Skeletal muscle cell (primary cell): ENCODE measurements at places on chromosomes 5 and 9.

DNA sequence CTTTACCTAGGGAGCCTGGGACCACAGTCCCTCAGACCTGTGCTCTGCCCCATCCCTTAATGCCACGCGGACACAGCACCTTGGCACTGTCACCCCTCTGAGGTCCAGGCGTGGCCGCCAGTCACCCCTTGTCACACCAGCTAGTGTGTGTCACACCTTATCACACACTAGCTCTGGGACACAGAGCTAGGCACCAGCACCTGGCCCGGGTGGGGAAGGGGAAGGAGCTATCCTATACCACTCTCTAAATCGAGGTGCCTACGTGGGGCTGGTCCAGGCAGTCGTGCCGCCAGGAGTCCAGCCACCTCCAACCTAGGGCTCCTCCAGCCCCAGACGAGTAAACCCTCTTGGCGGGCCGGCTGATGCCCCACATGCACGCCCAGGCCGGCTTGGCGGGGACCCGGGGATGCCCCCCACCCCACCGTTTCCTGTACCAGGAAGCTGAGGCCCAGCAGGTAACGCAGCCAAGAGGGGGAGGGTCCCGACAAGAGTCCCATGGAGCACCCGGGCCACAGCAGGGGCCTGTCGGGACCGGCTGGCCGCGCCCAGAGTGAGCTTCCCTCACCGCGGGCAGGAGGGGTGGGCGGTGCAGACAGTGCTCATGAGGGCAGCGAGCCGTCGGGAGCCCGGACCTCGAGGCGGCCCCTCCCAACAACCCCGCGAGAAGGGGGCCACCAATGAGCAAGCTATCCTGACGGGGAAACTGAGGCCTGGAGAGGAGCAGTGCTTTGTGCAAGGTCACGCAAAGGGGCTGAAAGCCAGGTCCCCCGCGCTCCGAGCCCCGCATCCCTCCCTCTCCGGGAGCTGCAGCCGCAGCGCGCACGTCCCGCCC is 550 bp downstream of the CORO2A start:
- DNase-seq = no peak

DNA sequence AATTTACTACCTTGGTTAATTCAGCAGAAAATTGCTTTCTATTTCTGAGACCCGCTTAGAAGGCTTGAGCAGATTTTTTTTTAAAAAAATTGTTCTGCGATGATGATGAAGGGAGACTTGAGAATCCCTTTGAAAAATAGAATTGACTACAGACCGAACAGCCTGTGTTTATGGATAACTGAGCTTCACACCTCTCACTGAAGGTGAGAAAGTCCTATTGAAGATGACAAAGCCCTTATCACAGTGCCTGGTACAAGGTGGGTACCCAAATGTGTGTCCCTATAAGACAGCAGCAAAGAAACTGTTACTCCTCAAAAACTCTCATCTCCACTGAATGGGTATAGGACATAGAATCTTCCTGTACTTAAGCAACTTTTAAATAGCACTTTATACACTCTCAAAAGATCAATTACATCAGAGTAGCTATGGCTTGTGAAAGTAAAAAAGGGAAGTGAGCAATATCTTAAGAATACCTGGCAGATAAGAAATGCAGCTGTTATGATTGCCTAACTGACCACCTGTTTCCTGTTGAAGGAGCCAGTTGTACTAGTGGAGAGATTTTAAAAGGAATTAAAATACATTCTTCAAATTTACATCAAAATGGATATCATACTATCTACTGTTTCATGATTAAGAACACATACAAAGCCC is 419.7 kb downstream of the CHSY3 start:
- DNase-seq = no peak

GRCh38 chr5:141172381-141173204 is at the start of gene PCDHB7:
PCDHB7 (plus strand) TSS chr5:141172644; CDS start chr5:141172836, 192 bp downstream.
- DNase-seq = no peak

- DNase-seq = peak; percentile 7
These were observed 140.1 kb upstream of the FBXL17 start for GRCh38 chr5:108521841-108522506.

DNA sequence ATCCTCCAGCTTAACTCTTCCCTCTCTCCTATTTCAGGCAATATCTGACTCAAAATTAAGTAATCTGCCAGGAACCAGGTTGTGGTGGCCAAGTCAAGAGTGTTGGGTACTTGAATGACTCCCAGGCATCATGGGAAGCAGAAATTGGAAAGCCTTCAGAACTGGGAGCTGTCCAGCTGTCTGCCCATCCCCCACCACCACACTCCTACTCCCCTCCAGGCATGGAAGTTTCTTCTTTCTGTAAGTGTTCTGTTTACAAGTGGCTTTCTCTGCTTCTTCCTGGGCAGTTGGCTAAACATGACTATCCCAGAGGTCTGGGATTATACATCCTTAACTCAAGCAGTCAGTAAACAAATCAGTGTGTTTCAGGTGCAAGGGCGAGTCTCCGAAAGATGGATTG is 14.6 kb upstream of the PBX3 start:
- no peak for DNase-seq

DNA sequence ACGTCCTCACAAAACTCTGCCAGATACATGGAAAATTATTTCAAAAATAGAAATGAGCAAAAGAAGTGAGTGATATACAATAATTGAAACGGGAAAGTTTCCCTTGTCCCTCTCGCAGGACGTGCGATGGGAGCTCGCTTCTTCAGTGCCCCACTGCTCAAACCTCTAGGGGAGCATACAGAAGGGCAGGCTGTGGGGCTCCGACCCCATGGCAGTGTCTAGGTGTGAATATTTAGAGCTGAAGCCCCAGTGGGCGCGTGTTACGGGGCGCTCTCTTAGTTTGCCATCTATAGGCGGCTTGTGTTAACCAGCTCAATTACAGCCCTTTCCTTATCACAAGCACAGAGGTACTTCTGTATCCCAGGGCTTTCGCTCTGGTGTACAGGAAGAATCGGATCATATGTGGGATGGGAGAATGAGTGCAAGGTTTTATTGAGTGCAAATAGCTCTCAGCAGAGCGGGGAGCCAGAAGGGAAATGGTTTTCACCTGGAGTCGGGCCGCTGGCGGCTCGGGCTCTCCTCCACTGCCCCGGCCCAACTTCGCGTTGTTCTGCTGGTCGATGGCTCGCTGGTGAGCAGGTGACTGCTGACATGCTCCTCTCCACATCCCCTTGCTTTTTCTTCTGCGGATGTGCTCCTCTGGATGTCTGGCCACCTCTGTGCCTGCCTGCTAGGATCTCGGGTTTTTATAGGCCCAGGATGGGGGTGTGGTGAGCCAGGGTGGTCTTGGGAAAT is 334.0 kb upstream of the PTPRD start:
- DNase-seq = no peak

DNA sequence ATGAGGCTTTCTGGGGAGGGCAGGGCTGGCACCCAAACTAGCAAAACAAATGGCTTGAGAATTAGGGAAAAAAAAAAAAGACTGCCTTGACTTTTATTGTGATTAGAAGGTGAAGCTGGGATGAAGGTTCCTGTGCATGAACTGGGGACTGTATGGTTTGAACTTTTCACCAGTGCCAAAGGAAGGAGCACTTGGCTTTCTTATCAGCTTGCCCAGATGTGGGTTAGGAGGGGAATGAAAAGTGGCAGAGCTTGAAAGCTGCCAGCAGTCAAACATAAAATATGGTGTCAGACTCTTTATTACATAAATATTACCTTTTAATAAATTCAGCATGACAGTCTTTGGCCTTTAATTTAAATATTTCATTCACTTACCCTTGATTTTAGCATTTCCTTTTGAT is 182.5 kb downstream of the PSAT1 start:
- no peak for DNase-seq

GRCh38 chr5:177312649-177313181 is 1.0 kb upstream of the MXD3 start:
- no peak for DNase-seq

GRCh38 chr5:33153372-33153771 is 287.4 kb upstream of the TARS1 start:
- DNase-seq = no peak

GRCh38 chr5:96315431-96315830 is 117.6 kb downstream of the PCSK1 start:
- no peak for DNase-seq

GRCh38 chr5:66122379-66123034 is 21.6 kb upstream of the SREK1 start:
- DNase-seq = peak; percentile 7

- no peak for DNase-seq
These were observed 16.3 kb upstream of the SLC12A7 start for GRCh38 chr5:1127959-1128785.
